Stimulated activated CD8-positive, alpha-beta memory T cell treated with anti-CD3 and anti-CD28 coated beads, Interleukin-12 subunit alpha, Interleukin-12 subunit beta, amount 100 ng/mL, for 4 hours (primary cell): ENCODE measurements at places on chromosomes 5 and 9.

DNA sequence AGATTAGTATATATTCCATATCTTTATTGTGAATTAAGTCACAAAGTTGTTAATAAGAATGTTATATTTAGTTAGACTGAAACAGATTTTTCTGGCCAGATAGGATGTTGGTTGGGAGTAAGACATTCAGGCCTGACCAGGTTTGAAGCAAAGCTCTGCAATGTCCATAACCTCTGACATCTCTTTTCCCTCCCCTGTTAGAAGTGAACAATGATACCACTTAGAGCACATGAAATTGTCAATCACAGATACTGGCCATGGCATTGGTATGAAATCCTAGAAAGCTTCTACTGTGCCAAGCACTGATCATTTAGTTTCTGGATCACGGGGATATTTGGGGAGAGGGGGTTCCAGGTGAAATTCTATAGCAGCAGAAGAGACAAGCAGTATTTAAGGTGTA lies 1455.1 kb upstream of the CDH9 start:
- no peak for DNase-seq

GRCh38 chr9:110939047-110939446 lies 99.2 kb downstream of the LPAR1 start:
- DNase-seq, result no peak

DNA sequence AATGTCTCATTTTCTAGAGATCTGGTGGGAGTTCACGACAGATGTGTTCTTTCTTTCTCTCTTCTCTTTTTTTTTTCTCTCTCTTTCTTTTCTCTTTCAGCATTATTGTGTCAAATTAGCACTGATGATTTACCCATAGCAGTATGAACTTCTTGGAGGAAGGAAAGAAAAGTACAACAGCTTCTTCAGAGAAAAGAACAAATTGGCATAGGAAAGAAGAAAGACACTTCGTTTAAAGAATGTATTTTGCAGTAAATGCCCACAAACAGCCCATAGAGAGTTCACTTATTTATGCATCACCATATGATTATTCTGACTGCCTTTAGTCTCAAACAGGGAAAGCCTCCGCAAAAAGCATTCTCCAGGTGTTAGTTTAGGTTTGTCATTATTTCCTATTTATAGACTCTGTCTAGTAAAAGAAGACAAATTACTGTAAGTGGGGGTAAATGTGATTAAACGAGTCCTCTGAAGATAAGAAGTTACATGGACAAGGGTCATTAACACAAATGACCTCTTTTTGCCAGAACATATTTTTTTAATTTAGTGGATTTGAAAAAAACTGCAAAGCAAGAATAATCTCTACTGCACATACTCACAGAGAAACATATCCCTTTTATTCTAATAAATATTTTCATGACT lies 68.0 kb downstream of the POU5F2 start:
- DNase-seq, result no peak

DNA sequence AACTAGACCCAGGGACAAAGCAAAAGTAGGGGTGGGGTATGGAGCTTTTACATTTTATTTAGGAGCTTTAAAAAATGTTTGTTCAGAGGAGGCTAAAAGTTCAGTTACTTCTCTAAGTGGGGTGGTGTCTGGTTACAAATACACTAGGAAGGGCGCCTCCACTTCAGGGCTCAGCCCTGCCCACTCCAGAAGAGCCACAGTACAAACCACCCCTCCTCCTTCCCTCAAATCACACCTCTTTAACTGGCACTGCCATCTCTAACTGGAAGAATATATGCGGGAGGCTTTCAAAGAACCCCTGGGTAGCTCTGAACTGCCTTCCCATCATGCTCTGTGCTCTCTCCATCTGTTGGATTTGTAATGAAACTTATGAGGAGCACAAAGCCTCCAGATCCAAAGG lies 98.8 kb upstream of the NFIB start:
- no peak for DNase-seq

DNA sequence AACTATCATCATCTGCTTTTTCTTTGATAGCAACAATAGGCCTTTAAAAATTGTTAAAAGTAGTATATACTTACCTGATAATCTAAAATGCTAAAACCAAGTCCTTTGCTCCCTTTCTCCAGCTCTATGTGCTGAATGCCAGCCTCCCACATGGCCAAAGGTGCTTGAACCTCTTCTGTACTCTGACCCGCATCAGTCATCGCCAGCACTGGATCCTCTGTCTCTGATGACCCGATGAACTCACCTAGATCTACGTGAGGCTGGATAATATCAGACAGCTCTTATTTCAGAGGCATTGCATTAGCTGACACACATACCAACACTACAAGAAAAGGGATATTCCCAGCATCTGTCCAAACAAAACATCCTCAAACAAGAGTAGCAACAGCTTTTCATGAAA lies 89.5 kb downstream of the MPDZ start:
- no peak for DNase-seq

GRCh38 chr5:20617841-20618240 lies 629.8 kb upstream of the CDH18 start:
- DNase-seq, result no peak

- DNase-seq, result peak; percentile 50
Measured at GRCh38 chr9:14693251-14693861, at the start of gene ZDHHC21. TSS of gene ZDHHC21 (minus strand) at chr9:14693432. CDS start at chr9:14674340, 19,092 bp downstream.

DNA sequence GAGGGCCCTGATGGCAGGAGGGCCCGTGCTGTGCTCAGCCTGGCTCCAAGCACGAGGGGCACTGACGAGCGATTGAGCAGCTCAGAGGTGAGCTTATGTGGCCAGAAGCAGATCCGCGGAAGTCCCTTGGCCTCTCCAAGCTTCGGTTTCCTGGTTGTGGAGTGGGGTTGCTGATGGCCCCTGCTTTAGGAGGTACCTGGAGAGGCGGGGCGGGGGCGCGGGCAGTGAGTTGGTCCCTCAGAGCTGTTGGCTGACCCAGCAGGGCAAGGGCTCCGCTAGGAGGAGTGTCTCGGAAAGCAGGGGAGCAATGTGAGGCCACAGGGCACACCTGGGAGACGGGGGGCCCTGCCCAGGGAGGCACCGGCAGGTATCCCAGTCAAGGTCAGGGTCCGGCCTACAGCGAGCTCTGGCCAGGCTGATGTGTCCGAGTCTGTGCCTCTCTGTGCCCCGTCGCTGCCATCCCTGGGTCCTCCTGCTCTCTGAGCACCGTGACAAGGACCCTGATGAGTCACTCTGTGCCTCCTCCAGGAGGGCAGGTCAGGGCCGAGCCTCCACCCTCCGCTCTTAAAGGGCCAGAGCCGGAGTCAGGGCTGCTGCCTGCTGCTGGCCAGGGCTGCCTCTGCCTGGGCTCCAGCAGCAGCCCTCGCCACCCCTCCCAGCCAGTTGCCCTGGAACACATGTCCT lies 14.8 kb downstream of the NCS1 start:
- no peak for DNase-seq

GRCh38 chr5:114726131-114726530 lies 364.3 kb downstream of the KCNN2 start:
- no peak for DNase-seq

- DNase-seq, result no peak
Measured at GRCh38 chr5:10678244-10678643, 82.8 kb downstream of the DAP start.

GRCh38 chr5:102996011-102996575 lies 123.8 kb downstream of the GIN1 start:
- no peak for DNase-seq

DNA sequence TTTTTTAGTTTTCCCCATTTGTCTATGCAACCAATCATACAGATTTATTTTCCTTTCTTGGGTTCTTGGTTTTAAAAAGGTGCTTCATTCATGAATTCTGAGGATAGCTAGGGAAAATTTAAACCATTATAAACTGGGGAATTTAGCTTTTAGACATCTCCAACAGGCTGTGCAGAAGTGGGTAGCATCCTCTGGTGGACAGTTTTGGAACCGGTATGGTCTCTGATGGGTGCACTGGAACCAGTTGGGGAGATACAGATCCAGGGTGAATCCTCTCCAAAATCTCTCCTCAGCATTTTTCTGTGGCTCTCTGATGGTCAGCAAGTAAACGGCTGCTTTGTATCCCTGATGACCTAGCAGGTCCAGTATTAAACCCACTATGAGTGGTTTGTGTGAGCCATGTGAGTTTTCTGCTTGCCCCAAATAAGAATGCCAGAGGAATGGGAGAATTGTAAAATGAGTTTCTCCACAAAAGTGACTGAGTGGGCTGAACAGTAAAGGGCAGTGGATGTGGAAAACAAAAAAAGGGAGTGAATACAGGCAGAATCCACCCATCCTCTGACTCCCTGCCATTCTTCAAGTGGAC lies 9.1 kb upstream of the DNAJC25 start:
- DNase-seq, result no peak

DNA sequence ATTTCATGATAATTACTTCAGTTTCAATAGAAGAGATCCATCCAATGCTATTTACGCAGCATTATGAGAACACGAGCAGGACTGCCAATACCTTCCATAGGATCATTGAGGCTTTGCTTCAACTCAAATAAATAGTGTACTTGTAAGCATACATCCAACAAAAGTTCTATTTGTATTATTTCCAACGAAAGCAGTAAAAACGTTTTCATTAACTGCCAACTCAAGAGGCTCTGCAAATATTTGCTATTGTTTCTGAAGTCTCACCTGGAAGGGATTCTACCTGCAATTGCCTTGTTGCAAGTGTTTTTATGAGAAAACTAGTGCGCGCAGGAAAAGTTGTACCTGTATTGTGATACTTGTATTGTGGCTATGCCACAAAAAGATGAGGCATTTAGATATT lies 11.0 kb upstream of the GNPDA1 start:
- no peak for DNase-seq

DNA sequence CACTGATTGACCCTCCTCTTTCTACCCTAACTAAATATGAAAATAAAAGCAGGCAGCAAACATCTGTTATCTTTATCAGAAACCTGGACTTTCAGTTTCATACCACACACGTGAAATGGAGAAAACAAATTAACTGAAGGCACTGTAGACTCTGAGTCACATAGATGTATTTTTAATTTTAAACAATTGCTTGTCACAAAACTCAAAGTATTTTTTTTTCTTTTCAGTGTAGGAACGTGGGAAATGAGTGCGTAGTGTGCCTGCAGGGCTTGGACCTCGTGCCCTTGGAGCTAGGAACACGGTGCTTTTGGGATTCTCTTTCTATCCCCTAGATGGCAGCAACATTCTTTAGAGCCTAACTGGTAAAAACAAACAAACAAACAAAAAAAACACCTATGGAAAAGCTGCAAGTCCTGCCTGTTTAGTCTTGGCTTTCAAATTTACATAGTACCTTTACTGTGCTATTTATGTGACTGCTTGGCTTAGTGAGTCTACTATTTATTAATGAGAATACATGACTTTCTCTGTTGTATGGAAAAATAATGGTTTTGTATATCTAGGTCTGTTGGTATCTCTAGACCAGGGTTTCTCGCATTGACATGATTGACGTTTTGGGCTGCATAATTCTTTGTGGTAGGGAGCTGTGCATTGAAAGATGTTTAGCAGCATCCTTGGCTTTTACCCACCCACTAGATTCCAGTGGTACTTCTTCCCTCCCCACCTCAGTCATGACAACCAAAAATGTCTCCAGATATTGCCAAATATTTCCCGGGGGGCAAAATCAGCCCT lies 16.8 kb upstream of the ACTBL2 start:
- DNase-seq, result no peak

DNA sequence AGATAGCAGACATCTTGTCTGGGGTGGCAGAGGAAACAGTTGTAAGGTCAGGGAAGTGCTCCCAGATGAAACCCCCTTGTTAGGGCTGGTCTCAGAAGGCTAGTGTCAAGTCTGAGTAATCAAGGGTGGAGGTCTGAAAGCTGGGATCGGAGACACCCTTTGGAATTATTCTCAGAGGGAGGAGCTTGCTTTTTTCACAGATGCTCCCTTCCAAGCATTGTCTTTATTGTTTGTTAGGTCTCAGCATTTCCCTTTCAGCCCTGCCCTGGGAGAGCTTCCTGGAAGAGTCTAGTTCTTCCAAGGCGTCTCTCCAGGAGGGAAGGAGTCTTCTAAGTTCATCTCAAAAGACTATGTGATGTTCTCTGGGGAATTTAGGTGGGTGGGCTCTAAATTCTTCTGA lies 3.2 kb downstream of the TEK start:
- DNase-seq, result no peak

DNA sequence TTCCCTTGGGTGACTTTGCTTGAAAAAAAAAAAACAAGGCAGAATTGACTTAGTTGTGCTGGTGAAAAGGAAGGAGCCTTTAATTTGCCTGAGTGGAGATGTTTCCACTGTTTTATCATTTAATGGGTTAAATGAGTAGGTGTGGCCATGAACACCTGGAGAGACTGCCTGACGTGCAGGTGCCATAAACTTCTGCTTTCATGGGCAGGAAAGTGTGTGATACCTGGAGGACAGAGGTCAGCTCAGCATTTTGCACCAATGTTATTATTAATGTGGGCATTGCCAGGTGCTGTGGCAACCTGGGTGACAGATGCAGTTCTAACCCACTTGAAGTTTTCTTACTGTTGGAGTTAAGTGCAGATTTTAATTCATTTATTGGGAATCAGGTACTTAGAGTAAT lies 145.4 kb downstream of the CD180 start:
- no peak for DNase-seq
